ENCODE measurements at places on chromosomes 1 and 21. TPM values are rescaled to one million over a fixed set of nuclear protein-coding genes. Genes with fewer than 3 reads are reported as not detected.

- DNase-seq: no peak
These were observed 5.0 kb upstream of the CLCNKB start for GRCh38 chr1:16038620-16038912.

GRCh38 chr1:107548276-107548675, 407.4 kb downstream of the NTNG1 start:
- no peak for DNase-seq

GRCh38 chr21:18498431-18498830, 94.8 kb upstream of the TMPRSS15 start:
- DNase-seq: no peak

Gene PLPPR4
- total RNA-seq: 0.29 TPM

Gene FCRL2
- not detected for total RNA-seq

Gene NBPF4
- total RNA-seq: 0.60 TPM

Gene BSND
- not detected for total RNA-seq

Gene OR2T2
- total RNA-seq: not detected

GRCh38 chr21:43332861-43333297, 94.1 kb downstream of the SIK1 start:
- no peak for DNase-seq

GRCh38 chr1:56948403-56949023, 17.3 kb downstream of the C8B start:
- DNase-seq: no peak

Gene CD247
- total RNA-seq: not detected

DNA sequence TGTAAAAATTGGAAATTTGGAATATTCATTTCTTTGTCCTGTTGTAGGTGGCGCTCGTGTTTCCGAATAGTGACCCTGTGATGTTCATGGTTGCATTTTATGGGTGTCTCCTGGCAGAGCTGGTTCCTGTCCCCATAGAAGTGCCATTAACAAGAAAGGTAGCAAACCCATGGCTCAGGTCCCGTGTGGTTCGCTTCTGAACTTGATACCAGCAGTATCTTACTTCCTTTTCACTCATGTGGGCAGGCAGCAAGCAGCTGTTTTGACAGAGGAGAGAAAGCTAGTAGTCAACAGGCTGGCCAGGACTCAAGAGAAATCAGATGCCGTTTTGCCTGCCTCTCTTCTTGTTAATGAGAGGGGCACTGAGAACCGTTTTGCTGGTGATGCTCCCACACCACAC, 72.8 kb downstream of the S100B start:
- no peak for DNase-seq

- peak; percentile 97 for DNase-seq
These were observed 67.1 kb downstream of the HIVEP3 start for GRCh38 chr1:41851589-41851988.

Gene AUNIP
- total RNA-seq: 10.0 TPM

Gene HAO2
- not detected for total RNA-seq

DNA sequence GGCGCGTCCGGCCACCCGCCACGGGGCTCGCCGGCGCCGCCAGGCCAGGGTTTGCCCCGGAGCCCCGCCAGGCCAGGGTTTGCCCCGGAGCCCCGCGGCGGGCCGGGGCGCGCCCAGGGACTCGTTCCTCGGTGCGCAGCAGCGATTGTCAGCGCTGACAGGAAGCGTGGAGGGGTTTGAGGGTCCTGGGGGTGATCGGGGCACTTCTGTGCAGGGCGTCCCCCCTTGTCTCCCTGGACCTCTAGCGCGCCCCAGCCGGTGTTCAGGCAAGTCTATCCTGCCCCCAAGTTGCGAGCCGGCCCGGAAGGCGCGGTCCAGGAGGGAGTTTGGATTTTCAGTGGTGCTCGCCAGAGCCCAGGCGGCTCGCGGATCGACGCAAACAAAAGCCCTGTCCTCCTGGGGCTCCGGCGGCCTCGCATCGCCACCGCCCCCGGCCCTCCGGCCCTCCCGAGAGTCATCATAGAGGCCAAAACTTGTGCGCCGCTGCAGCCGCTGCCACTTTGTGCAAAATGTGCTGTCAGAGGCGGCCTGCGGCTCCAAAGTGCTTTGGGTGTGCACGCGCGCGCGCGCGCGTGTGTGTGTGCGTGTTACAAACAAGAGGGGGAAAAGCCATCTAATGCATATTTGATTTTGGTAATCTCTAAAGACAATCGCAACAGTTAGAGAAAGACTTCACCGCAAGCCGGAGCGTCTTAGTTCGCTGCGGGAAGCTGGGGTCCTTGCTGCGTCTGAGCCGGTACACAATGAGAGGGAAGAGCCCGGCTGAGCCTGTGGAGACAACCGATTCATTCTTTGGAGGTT, 1.0 kb downstream of the ROR1 start:
- peak; percentile 56 for DNase-seq

Gene DNM3
- 4.1 TPM for total RNA-seq

DNA sequence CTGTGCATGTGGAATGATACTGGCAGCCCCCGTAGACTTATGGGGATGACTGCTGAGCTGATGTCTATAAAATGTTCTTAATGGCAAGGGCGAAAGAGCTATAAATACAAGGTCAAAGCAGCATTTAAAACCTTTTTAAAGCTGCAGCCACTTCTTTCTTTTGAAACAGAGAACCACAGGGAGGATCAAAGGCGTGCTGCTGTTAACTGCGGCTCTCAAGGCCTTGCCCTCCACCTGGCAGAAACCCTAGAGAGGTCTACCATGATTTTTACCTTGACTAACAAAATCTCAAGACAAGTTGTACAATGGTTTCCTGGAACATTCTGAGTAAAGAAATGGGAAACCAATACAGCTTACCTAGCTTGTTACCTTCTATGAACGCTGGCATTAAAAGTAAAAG, 89.7 kb downstream of the SLC45A1 start:
- no peak for DNase-seq

Gene WRAP73
- total RNA-seq: 17.6 TPM

- DNase-seq: no peak
These were observed 12.4 kb downstream of the KCNQ4 start for GRCh38 chr1:40795811-40796586.

Gene ST6GALNAC3
- total RNA-seq: 0.48 TPM

All from RPMI7951 (cell line).